Kidney (tissue), 22 donors: ENCODE measurements at places on chromosomes 13 and 19. TPM values are rescaled to one million over a fixed set of nuclear protein-coding genes. Genes with fewer than 3 reads are reported as not detected.

Gene ZNF229
- total RNA-seq: 8.4 TPM

Gene ZNF419
- 15.4 TPM for total RNA-seq

Gene INAFM1
- 28.4 TPM for total RNA-seq

DNA sequence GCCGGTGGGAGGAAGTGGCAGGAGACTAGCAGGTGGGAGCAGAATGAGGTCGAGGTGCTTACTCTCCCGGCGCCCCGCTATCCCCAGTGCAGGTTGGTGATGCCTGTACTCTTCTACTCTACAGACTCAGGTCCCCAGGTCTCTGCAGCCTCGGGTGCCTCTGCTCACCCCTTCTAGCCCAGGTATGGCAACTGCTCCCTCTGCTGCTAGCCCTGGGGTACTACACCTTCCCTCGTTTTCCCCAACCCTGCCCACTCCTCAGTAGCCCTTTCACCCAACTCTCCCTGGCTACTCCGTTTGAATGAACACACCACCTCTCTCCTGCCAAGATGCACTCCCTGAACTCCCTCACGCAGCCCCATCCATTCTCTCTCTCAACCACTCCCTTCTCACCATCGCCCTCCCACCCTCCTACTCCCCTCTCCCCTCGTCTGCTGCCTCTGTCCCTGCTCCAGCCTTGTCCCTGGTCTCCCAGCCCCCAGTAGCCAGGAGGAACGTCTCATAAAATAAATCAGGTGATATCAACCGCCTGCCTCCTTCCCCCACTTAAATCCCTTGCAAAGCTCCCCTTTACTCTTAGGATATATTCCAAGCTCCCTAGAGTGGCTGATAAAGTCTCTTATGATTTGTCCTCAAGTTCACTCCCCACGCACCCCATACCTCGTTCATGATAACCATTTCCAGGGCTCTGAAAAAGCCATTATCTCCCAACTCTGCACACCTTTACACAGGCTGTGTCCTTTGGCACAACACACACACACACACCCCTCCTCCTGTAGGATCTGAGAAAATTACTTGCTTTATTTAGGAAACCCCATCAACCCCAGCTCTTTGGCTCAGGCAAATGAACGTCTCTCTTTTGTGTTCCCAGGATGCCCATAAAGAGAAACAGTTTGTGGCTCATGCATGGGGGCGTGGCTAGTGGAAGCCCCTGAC is 8.2 kb upstream of the MEIS3 start:
- H3K36me3 ChIP-seq: no peaks in the 10 kb centered on the region
- peaks cover 24% of the 10 kb centered on the region for H3K27me3 ChIP-seq
- no peak overlapping the region for H3K27ac ChIP-seq
- H3K4me1 ChIP-seq: no peaks in the 10 kb centered on the region
- peak; percentile 89 for DNase-seq

Gene ERICH4
- total RNA-seq: not detected

DNA sequence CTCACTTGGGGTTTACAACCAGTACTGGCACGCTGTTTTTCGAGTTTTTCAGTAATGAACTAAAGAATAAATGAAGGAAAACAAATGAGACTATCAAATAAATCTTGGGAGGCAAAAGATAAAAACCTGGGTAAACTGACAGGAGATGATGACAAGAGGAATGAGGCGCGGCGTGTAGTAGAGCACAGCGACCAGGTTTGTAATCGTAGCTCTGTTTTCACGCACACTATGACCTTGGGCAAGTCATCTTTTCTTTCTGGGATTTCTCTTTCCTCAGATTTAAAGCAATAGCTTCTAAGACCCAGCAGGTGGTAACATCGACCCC is 419 bp downstream of the MRPS31 start:
- peak overlapping the region; percentile 89 for H3K27ac ChIP-seq
- H3K36me3 ChIP-seq: no peaks in the 10 kb centered on the region
- peaks cover 4% of the 10 kb centered on the region for H3K4me1 ChIP-seq
- H3K4me3 ChIP-seq: peak overlapping the region; percentile 98
- DNase-seq: no peak

DNA sequence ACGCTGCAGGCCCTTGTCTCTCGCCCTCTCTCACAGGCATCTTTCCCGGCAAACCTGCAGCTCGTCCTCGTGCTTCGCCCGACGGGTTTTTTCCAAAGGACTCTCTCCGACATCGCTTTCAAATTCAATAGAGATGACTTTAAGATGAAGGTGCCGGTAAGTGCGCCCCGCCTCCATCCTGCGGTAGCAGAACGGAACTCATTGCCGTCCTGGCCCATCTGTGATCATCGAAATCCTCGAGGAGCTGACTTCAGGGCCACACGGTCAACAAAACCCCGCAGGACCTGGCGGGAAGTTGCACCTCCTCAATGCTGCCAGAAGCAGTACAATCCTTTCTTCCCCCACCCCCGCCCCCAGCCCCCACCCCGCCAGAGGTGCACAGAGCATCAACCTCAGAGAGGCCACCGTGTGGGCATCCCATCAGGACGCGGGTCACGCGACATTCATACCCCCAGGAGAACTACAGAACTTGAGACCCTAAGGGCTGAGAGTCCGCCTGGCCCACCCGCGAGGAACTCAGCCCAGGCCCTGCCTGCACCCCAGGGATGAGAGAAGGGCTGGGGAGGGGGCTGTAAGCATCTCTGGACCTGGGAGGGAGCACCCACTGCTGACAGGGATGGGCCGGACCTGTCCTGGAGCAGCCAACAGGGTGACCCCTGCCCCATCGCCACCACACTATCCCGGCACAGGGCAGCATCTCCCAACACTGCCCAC is 44.9 kb upstream of the F7 start:
- peaks cover 8% of the 10 kb centered on the region for H3K36me3 ChIP-seq
- DNase-seq: no peak
- no peak overlapping the region for H3K27ac ChIP-seq
- no peaks in the 10 kb centered on the region for H3K27me3 ChIP-seq

Gene PSPN
- total RNA-seq: 2.0 TPM

Gene HNRNPL
- total RNA-seq: 278 TPM

DNA sequence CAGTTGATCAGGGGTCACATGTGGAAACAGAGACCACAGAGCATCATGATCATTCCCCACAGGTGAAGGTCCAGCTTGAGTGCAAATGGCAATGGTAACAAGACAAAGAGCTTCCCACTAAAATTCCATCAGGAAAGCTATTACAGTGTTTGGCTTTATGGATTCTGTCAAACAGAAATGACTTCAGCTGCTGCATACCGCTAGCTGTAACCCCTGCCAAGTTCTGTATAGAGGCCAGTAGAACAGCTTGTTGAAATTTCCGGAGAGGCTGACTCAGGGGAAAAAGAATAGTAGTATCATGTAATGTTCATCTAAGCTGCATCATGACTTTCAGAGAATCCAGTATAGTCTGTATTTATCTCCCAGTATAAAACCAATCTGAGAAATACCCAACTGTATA is 1704.7 kb downstream of the SLITRK5 start:
- no peaks in the 10 kb centered on the region for H3K36me3 ChIP-seq
- H3K27me3 ChIP-seq: no peaks in the 10 kb centered on the region
- H3K4me3 ChIP-seq: no peak overlapping the region
- DNase-seq: no peak
- no peaks in the 10 kb centered on the region for H3K4me1 ChIP-seq

DNA sequence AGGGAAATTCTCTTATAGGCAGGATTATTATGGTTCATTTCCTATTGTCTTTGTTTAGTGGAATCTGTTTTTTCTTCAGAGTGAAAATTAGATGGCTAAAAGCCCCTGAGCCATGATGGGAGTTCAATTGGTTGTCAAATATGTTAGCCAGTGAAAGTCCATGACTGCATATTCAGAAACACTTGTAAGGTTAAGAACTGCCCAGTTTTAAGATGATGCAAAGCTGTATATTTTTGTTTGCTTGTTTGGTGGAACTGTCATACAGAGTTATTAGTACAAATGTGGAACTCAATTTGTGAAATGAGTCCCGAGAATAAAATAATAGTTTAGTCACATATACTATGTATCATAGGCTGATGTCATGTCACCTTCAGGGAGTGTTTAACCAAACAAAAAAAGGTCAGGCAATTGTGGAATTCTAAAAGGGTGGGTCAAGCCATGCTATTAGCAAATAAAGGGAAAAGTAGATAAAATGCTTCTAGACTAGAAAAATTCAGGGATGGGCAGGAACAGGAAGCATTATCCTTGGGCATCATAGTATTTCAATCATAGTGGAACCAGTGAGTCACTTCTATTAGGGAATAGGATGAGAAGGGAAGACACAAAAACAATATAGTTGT is 248.3 kb upstream of the SLITRK1 start:
- H3K4me3 ChIP-seq: no peak overlapping the region
- H3K36me3 ChIP-seq: no peaks in the 10 kb centered on the region
- H3K27ac ChIP-seq: no peak overlapping the region
- no peaks in the 10 kb centered on the region for H3K27me3 ChIP-seq
- no peak for DNase-seq
- no peaks in the 10 kb centered on the region for H3K4me1 ChIP-seq

Gene CGB1
- not detected for total RNA-seq

Gene NUP58
- 39.1 TPM for total RNA-seq

DNA sequence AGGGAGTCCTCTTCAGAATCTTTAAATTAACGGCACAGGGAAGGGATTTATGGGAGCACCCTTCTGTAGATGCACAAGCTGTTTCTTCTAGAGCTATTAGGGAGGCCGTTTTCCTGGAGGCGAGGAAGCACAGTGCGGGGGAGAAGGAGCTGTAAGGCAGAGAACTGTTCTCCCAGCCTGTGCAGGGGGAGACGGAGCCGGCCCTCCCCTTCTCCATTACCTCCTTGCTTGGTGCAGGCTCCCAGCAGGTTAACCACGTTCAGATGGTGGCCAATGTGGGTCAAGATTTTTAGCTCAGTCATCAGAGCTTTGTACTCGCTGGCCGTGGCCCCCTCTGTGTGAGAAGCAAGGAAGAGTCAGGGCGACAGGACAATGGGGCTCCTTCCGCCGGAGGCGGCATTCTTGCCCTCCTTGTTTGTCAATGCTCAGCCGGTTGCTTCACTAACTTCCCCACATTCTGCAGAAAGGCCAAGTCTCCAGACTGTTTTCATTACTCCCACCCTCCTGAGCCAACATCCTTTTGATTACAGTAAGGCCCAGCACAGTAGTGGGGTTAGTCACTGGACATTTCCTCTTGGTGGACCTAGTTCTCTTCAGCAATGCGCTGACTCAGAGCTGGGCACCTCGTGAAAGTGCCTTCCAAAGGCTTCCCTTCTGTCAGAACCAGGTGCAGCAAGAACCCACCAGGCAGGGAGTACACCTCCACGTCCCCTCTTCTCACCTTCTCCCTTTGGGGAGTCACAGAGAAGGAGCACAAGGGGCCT is 165.4 kb downstream of the FLT1 start:
- H3K4me1 ChIP-seq: no peaks in the 10 kb centered on the region
- peak; percentile 43 for DNase-seq
- no peak overlapping the region for H3K4me3 ChIP-seq
- H3K36me3 ChIP-seq: no peaks in the 10 kb centered on the region
- H3K27me3 ChIP-seq: no peaks in the 10 kb centered on the region
- H3K27ac ChIP-seq: no peak overlapping the region

Gene KLF2
- total RNA-seq: 131 TPM

Gene TUBA3C
- not detected for total RNA-seq

Gene USHBP1
- total RNA-seq: 8.9 TPM

DNA sequence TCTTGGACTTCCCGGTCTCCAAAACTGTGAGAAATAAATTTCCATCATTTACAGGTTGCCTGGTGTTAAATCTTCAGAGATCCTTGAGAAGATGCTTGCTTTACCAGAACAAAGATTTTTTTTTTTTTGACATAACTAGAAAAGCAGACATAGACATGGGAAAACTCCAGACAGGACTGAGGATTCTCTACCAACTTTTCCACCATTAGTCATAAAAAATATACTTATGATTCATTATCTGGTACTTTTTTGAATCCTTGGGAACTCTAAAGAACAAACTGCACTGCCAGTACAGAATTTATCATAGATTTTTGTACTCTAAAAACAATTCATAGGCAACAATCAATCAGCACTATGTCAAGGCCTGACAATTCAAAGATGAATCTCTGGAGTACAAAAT is 487.6 kb downstream of the EFNB2 start:
- no peak overlapping the region for H3K27ac ChIP-seq
- H3K4me3 ChIP-seq: no peak overlapping the region
- no peak for DNase-seq
- no peaks in the 10 kb centered on the region for H3K36me3 ChIP-seq
- no peaks in the 10 kb centered on the region for H3K27me3 ChIP-seq

DNA sequence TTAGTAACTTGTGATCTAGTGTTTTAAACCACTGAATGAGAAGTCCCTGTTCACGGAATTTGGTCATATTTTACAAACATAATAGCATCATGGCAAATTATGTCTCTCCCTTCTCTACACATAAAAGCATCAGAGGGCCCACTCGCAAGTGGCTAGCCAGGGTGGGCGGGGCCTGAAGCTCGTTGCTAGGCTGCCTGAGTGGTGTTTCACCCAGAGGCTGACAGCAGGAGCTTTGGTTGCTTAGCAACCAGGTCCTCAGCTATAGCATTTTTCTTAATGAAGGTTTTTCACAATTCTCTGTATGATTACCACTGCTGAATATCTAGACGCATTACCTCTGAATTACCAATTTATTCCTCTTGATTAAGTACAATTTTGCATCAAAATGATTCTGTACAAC is 126.5 kb downstream of the NALCN start:
- H3K27ac ChIP-seq: no peak overlapping the region
- no peaks in the 10 kb centered on the region for H3K36me3 ChIP-seq

DNA sequence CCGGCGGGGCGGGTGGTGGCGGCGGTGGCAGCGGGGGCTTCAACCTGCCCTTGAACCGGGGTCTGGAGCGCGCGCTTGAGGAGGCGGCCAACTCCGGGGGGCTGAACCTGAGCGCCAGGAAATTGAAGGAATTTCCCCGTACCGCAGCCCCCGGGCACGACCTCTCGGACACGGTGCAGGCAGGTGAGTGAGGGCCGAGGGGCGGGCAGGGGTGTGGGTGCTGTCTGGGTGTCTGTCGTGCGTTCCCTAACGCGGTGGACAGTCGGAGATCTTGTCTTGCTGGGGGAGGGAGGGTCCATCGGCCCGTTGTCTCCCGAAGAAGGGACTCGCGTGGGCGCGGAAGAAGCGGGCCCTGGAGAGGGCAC is 533 bp downstream of the LRCH1 start:
- H3K4me3 ChIP-seq: peak overlapping the region; percentile 89
- no peaks in the 10 kb centered on the region for H3K36me3 ChIP-seq
- H3K27me3 ChIP-seq: no peaks in the 10 kb centered on the region

GRCh38 chr13:39201180-39201579 is 162.9 kb downstream of the NHLRC3 start:
- no peaks in the 10 kb centered on the region for H3K36me3 ChIP-seq
- no peak overlapping the region for H3K27ac ChIP-seq
- H3K27me3 ChIP-seq: no peaks in the 10 kb centered on the region

DNA sequence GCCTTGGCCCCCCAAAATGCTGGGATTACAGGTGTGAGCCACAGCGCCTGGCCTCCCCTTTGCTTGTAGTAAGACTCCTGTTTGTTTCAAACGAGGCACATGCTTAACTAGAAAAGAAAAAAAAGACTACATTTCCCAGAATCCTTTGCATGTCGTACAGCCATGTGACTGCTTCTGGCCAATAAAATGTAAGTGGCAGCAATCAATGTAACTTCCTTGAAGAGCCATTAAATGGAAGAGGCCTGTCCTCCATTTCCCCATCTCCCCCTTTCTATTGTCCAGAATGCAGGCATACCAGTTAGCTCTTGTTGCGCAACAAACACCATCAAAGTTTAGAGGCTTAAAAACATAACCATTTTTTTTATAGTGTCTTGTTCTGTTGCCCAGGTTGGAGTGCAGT is 10.4 kb upstream of the GPR32 start:
- H3K27me3 ChIP-seq: no peaks in the 10 kb centered on the region
- H3K4me1 ChIP-seq: no peaks in the 10 kb centered on the region
- no peak overlapping the region for H3K4me3 ChIP-seq
- no peak for DNase-seq
- H3K36me3 ChIP-seq: no peaks in the 10 kb centered on the region

- H3K4me3 ChIP-seq: no peak overlapping the region
- H3K27me3 ChIP-seq: no peaks in the 10 kb centered on the region
These were observed 26.4 kb upstream of the VSTM2B start for GRCh38 chr19:29499261-29499920.

Gene TMIGD2
- total RNA-seq: 0.47 TPM
